ENCODE measurements at places on chromosomes 3 and 15.

DNA sequence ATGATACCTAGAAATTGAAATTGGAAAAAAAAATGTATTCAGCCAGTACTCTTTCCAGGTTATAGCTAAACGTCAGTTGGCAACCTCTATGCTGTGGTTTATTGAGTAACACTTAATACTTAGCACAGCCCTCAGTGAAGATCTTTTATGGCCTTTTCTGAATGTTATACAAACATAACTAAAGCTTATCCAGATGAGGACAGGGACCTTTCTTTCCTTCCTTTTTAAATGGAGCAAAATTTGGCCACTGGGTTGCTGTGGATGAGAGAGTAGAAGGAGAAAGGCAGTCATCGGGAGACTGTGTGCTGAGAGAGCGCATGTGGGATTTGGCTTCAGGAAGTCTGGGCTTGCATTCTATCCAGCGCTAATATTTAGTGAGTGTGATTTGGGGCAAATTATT lies 36.1 kb downstream of the IGF1R start:
- DNase-seq, result no peak

GRCh38 chr3:51391566-51392354 lies 675 bp downstream of the RBM15B start:
- peak; percentile 39 for DNase-seq

GRCh38 chr3:58746758-58747157 lies 80.2 kb upstream of the FAM3D start:
- DNase-seq, result no peak

- peak; percentile 27 for DNase-seq
Observed at GRCh38 chr3:47324278-47324865, 41.6 kb downstream of the KLHL18 start.

- DNase-seq, result no peak
Observed at GRCh38 chr3:191227541-191227940, 28.5 kb downstream of the OSTN start.

DNA sequence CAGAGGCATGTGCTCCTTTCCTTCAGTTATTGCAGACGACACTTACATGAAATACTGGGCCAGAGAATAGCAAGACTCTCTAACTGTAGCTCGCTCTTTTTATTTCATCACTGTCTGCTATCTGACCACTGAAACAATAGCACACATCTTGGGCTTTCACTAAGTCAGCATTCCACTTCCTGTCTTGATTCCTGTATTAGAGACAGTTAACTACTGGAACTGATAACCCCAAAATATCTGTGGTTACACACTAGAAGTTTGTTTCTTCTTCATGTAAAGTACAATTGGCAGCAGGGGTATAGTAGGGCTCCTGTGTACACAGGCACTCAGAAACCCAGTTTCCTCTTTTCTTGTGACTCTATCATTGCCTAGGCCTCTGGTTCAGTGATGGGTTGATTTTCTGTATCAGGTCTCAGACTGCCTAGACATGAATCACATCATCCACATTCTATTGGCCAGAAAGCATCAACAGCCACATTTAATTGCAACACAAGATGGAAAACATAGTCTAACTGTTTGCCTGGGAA lies 230.2 kb upstream of the CD96 start:
- no peak for DNase-seq

DNA sequence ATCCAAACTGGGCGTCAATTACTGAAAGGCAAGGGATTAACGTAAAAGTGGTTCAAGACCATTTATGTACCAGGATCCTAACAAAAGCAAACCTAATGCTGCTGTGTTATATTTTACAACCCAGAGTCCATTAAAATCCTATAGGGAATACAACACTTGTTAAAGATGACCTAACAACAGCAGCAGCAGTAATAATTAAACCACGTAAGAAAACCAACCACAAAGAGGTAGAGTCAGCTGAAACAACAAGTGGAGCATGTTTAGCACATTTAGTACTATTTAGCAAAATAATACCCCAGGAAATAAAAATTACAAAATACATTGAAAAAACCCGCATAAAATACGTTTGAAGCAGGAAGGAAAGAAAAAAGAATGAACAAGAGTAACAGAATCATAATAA lies 82.1 kb upstream of the AGBL1 start:
- DNase-seq, result no peak

GRCh38 chr3:14962762-14963161 lies 15.4 kb downstream of the NR2C2 start:
- DNase-seq, result no peak

GRCh38 chr3:39808467-39809180 lies 785 bp upstream of the MYRIP start:
- no peak for DNase-seq

All from T-helper 9 cell (primary cell).